ENCODE measurements at places on chromosomes 4 and X.

DNA sequence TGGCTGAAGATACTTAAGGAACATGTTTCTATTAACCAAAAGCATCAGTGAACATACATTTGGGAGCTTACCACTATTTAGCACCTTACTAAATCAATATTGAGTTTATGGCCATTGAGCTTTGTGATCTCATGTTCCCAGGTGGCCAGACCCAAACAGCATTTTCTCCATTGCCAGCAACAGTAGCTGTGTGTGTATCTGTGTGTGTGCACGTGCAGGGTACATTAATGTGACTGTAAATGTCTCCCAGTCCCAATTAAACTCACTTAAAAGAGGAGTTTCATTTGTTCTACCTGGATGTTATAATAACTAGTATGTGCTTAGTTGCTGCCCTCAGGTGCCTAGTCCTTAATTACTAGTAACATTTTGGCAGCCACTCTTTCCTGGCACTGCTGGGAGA, 282.4 kb downstream of the NR3C2 start:
- no peak overlapping the region for H3K27ac ChIP-seq
- H3K4me3 ChIP-seq, result no peak overlapping the region

DNA sequence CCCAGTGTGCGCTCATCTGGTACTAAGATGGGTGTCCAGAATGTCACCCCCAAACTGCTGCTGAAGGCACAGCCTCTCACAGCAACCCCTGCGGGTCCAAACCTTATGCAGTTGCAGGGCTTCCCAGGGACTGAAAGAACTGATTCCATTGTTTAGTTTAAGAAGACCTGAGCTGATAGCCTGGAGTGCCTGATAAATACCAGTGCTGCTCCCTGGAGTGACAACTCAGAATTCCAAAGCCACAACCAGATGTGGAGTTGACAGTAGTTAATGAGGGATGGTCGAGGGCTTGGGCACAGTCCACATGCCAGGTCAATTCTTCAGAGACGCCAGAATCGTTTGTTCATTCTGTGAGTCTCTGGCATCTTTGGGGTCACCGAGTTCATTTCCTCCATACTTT, 71.2 kb downstream of the LNX1 start:
- DNase-seq, result no peak
- H3K4me3 ChIP-seq, result no peak overlapping the region
- no peaks in the 10 kb centered on the region for H3K27me3 ChIP-seq

DNA sequence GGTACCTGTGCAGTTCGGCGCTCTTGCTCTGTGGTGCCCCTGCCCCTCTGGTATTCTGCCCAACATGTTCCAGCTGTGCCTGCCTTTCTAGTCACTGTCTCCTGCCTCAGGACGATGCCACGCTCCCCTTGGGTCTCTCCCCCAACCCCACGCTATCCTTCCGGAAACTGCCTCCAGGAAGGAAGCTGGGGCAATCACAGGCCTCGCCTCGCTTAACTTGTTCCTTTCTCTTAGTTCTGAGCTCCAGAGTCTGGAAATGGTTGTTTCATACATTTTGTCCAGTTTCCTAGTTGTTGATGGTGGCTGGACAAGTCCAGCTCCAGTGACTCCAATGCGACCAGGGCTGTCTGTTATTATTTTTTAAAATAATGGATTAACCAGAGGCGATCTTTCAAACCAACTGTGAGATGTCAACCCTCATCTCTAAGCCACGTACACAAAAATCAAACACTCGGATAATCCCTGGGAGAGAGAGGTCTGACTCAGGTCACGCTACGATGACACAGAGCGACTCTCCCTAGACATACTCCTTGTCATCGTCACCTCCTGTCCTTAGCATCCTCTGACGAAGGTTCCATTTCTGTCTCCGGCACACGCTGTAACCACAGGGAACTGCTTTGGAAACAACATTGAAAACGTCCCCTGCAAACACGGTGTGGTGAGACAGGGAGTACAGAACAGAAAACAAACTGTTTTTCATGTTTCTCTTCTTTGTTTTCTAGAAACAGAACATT, 62.5 kb downstream of the ABLIM2 start:
- no peak overlapping the region for H3K4me3 ChIP-seq
- peaks cover 3% of the 10 kb centered on the region for H3K4me1 ChIP-seq
- no peak for DNase-seq
- no peaks in the 10 kb centered on the region for H3K27me3 ChIP-seq
- no peak overlapping the region for H3K27ac ChIP-seq

DNA sequence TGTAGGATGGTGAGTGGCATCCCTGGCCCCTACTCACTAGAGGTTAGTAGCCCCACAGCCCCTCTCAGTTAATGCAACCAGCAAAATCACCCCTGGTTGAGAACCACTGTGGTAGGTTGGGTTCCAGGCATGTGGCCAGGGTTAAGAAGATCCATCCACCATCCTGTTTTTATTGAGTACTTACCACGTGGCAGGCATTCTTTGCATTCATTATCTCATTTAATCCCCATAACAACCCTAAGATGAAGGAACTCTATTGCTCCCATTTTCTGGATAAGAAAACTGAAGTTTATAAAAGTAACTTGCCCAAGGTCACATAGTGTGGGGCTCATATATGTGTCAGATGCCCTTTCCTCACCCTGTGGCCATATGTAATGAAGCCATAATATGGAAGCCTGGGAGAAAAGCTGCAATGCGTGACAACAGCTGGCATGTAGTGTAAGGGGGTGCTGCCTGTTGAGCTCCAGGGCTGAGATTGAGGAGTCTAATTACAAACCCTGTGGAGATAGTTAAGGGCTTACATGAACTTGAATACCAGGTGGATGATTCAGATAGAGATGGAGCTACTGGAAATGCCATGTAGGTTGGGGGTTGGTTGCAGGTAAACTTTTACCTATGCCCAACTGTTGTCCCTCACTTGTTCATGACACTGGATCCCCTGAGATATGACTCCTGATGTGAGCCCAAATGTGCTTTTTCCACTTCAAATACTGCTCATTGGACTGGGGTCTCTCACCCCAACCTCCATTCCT, 100.2 kb upstream of the PGRMC2 start:
- H3K27ac ChIP-seq, result no peak overlapping the region
- H3K36me3 ChIP-seq, result no peaks in the 10 kb centered on the region
- peaks cover 22% of the 10 kb centered on the region for H3K27me3 ChIP-seq
- no peak overlapping the region for H3K4me3 ChIP-seq
- DNase-seq, result no peak
- H3K4me1 ChIP-seq, result peaks cover 43% of the 10 kb centered on the region

DNA sequence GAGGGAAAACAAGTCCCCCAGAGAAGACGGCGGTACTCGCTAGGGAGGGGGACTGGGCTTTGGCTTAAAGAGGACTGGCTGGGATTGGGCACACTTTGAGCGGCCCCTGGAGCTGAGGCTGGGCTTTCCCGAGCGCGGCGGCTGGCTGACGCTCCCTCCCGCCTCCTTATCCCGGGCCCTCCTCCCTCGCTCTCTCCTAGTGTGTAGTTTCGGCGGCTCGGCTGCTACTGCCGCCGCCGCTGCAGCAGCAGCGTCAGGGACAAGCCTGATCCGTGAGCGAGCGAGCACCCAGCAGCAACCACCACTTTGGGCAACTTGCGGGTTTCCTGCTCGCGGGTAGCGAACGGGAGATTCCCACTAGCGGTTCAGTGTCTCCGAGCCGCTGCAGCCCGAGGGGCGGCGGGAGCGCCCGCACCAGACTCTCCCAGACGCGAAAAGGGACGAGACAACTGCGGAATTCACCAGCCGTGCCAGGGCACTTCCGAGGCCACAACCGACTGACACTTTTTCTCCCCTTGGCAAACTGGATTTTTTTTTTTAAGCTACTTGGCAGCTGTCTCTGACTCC, 632 bp upstream of the PCDH7 start:
- H3K36me3 ChIP-seq, result no peaks in the 10 kb centered on the region
- peak; percentile 73 for DNase-seq
- no peaks in the 10 kb centered on the region for H3K27me3 ChIP-seq

DNA sequence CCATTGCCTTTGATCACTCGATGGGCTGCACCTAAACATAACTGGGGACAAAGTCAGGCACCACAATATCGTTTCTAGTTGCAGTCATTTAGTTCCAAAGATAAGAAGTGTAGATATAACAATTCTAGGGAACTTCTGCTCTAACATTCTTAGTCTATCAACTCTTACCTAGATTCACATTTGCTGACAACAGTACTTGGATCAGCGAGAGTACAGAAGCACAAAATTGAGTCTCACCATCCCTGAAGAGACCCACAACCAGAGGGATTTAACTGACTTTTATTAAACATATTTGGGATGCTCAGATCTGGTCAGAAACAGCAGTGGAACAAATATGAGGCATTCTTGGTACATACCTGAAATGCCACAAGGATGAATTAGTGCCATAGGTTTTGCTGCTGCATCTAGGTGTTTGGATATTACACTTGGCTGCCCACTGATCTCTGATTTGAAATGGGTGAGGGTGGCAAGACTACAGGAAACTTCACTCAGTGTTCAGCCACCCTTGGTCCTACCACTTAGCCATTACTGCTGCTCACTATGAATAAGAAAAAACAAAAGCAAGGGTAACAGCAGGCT, 28.9 kb upstream of the HUWE1 start:
- H3K27me3 ChIP-seq, result no peaks in the 10 kb centered on the region
- no peak overlapping the region for H3K4me3 ChIP-seq
- no peak for DNase-seq
- H3K4me1 ChIP-seq, result peaks cover 10% of the 10 kb centered on the region

GRCh38 chr4:172950990-172951389, 217.6 kb upstream of the GALNT7 start:
- peaks cover 13% of the 10 kb centered on the region for H3K4me1 ChIP-seq
- H3K36me3 ChIP-seq, result no peaks in the 10 kb centered on the region
- no peak overlapping the region for H3K4me3 ChIP-seq

- H3K36me3 ChIP-seq, result peaks cover 7% of the 10 kb centered on the region
- no peak for DNase-seq
- no peak overlapping the region for H3K4me3 ChIP-seq
- H3K27me3 ChIP-seq, result no peaks in the 10 kb centered on the region
- peak overlapping the region; percentile 75 for H3K27ac ChIP-seq
These were observed 4.8 kb upstream of the MXRA5 start for GRCh38 chrX:3351276-3351675.

- H3K27ac ChIP-seq, result no peak overlapping the region
- no peaks in the 10 kb centered on the region for H3K27me3 ChIP-seq
- no peaks in the 10 kb centered on the region for H3K36me3 ChIP-seq
- DNase-seq, result no peak
- H3K4me3 ChIP-seq, result no peak overlapping the region
- H3K4me1 ChIP-seq, result no peaks in the 10 kb centered on the region
These were observed 180.4 kb downstream of the CPEB2 start for GRCh38 chr4:15182600-15183220.

DNA sequence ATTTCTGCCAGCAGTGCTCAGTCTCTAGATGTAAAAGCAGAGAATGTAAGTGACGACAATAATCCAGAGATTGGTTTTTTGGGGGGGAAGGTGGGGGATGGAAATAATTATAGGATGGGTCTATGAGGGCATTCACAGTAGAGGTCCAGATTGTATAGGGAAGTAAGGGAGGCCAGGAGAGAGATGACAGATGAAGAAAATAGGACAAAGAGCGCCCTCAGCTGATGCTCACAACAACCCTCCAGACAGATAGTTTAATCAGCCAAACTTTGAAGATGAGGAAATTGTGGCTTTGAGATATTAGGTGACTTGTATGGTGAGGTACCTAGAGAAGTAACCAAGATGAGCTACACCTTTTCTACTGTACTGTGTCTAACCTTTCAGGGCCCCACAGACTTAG, 137.9 kb downstream of the MAGEB17 start:
- H3K36me3 ChIP-seq, result no peaks in the 10 kb centered on the region
- H3K4me3 ChIP-seq, result no peak overlapping the region
- no peaks in the 10 kb centered on the region for H3K27me3 ChIP-seq
- DNase-seq, result no peak

- H3K4me3 ChIP-seq, result peak within 1 kb of the TSS; percentile 73
- DNase-seq, result peak; percentile 82
- H3K36me3 ChIP-seq, result no peaks in the 10 kb centered on the region
- peaks cover 36% of the 10 kb centered on the region for H3K4me1 ChIP-seq
- no peaks in the 10 kb centered on the region for H3K27me3 ChIP-seq
These were observed at the start of gene SYNPO2 for GRCh38 chr4:118888666-118889311. SYNPO2 (plus strand) TSS chr4:118888854; CDS start chr4:118889037, 183 bp downstream.

- peaks cover 5% of the 10 kb centered on the region for H3K36me3 ChIP-seq
- H3K27me3 ChIP-seq, result no peaks in the 10 kb centered on the region
- no peak for DNase-seq
- H3K27ac ChIP-seq, result no peak overlapping the region
- H3K4me3 ChIP-seq, result no peak overlapping the region
These were observed 75.9 kb upstream of the LEF1 start for GRCh38 chr4:108244606-108245005.

GRCh38 chr4:38266616-38267015, 306.4 kb downstream of the PTTG2 start:
- no peak overlapping the region for H3K27ac ChIP-seq
- no peak for DNase-seq
- H3K4me1 ChIP-seq, result no peaks in the 10 kb centered on the region
- H3K27me3 ChIP-seq, result no peaks in the 10 kb centered on the region

- H3K27me3 ChIP-seq, result no peaks in the 10 kb centered on the region
- no peak for DNase-seq
- H3K36me3 ChIP-seq, result no peaks in the 10 kb centered on the region
- H3K4me3 ChIP-seq, result no peak overlapping the region
These were observed 403.7 kb downstream of the IL15 start for GRCh38 chr4:142040043-142040442.

DNA sequence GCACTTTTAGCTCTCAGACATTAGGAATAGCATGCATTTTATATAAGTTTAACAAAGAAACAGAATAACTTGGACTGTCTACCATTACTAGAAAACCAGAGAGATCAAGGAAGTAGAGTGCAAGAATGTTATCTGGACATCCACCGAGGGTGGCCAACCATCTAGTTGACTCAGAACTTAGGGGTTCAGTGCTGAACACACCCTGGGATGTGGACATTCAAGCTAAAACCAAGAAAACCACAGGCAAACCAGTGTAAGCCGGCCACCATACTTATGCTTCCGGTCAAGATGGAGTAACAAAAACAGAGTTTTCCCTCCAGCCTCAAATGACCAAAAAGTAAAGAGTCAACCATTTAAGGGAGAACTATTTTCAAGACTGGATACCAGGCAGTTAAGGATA, 181.4 kb upstream of the MXRA5 start:
- H3K27me3 ChIP-seq, result no peaks in the 10 kb centered on the region
- no peak overlapping the region for H3K4me3 ChIP-seq
- DNase-seq, result no peak
- peak overlapping the region; percentile 43 for H3K27ac ChIP-seq
- peaks cover 16% of the 10 kb centered on the region for H3K4me1 ChIP-seq

DNA sequence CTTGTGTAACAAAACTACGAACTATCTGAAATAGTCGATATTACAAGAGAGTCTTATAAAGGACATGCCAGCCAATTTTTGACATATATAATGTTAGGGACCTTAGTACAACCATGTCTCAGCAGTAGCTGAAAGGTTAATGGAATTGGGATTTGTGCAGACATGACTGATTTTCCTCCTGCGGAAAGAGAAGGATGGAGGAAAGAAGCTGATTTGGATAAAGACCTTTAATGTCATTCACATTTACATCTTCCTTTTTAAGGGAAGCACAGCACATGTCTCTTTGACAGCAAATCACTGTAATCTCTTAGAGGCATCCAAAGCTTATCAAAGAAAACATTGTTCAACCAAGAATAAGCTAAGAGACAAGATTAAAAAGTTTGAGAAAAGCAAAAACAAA, 1976.2 kb upstream of the IGFBP7 start:
- no peaks in the 10 kb centered on the region for H3K27me3 ChIP-seq
- H3K4me1 ChIP-seq, result no peaks in the 10 kb centered on the region
- H3K27ac ChIP-seq, result no peak overlapping the region
- DNase-seq, result no peak
- no peak overlapping the region for H3K4me3 ChIP-seq
